HT-29 (cell line): ENCODE measurements at places on chromosomes 2 and 18.
A peak's percentile ranks its signal among the peaks of the same experiment; 100 is the strongest.

- DNase-seq: no peak
Observed at GRCh38 chr2:72979896-72980295, 62.6 kb downstream of the EMX1 start.

DNA sequence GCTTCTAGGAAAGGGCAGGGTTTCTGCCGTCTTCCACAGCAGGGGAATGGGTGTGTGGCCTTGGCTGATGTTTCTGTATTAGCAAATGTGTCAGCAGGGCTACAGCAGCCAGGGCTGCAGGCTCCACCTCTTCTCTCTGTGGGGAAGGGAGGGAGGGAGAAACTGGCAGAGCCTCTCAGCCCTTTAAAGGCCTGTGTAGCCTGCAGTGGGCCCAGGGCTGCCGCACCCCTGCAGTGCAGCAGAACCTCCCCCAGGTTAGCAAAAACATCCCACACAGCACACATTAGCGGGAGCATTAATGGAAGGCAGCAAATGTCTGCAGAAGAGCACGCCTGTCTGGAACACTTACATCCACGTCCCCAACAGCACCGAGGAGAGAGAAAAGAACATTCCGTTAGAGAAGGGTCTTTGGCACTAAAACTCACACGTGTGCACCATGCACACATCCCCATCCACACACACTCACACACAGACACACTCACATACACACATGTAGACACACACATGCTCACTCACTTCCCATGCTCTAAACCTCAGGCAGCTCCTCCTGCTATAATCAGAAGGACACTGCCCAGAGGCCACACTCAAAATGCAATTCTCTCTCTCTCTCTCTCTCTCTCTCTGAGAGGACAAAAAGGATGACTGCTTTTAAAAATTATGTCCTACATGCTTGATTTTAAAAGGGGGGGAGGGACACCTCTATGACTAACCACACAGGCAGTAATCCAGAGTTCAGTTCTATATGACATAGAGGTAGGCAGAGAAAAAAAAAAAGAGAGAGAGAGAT is 24.1 kb downstream of the MRPL35 start:
- no peak for DNase-seq

DNA sequence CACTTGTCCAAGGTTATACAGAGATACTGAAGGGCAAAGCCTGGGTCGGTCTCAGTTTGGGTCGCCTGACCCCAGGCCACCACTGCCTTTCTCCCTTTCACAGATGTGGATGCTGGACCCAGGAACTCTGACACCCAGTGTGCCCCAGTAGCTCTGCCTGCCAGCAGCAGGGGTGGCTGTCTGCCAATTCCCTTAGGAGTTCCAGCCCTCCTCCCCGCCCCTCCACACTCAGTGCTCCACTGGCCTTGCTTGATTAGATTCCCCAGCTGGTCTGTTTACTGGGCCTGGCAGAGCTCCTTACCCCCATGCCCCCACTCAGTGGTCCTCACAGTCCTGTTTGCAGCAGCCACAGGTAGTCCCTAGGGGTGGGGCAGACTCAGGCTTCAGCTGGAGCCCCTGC is 75.5 kb downstream of the NPAS2 start:
- peak; percentile 45 for DNase-seq

GRCh38 chr18:62279561-62279960 is 45.5 kb upstream of the TNFRSF11A start:
- no peak for DNase-seq

GRCh38 chr2:101533561-101534148 is 58.7 kb upstream of the RFX8 start:
- no peak for DNase-seq

DNA sequence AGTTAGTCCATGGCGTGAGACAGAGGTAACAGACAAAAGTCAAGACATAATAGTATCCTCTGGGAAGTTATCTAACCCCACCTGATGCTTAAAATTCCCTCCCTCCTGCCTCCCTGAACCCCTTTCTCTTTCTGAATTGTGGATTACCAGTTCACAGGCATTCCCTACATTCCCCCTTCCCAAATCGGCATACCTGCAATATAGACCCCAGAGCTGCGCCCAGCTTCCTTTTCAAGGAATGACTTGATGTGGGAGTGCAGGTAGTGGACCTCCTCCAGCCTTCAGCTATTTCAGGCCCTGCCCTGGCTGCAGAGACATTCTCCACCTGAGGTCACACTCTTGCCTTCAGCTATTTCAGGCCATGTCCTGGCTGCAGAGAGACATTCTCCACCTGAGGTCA is 111.1 kb upstream of the KLF7 start:
- DNase-seq: no peak

DNA sequence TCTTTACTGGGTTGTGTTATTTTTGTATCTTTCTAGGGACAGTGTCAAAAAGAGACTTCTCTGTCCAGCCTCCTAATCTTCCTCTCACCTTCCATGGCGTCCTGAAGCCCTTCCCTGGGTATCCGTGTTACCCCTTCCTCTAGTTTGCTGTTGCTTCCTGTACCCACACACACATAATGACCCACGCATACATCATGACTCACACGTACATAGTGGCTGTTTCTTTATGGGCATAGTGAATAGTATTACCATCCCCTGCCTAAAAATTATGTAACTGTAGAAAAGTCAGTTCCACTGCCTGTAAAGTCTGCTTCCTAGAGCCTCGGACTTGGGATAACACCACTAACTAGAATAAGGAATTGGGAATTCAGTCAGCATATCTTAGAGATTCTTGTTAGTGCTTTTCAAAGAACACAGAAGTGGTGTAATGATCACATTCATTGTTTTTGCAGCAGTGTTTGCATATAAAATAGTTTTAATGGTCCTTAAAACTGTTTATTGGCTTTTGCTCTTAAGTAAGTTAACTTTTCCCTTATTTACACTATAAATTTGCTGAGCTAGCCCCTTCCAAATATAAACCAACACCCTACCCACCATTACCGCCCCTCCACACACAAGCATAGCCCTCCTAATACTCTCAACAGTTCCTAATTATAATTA is 308.4 kb upstream of the RAB12 start:
- DNase-seq: no peak

GRCh38 chr2:191100216-191100615 is 50.6 kb downstream of the STAT4 start:
- no peak for DNase-seq

DNA sequence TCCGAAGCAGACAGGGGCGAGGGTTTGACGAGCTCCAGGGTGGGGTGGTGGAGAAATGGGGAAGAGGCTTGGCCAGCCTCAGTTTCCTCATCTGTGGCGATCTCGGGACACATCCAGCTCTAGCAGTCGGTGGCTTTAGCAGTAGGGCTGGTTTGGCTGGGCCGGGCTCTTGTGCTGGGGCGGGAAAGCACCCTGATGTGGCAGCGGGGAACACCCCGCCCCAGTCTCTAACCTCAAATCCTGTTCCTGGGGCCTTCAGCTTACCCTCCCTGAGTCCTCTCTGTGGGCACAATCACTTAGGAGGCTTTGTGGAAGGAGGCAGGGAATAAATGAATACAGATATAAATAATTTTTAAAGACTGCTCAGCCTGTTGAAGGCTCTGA is 26.5 kb upstream of the MCFD2 start:
- DNase-seq: peak; percentile 53

DNA sequence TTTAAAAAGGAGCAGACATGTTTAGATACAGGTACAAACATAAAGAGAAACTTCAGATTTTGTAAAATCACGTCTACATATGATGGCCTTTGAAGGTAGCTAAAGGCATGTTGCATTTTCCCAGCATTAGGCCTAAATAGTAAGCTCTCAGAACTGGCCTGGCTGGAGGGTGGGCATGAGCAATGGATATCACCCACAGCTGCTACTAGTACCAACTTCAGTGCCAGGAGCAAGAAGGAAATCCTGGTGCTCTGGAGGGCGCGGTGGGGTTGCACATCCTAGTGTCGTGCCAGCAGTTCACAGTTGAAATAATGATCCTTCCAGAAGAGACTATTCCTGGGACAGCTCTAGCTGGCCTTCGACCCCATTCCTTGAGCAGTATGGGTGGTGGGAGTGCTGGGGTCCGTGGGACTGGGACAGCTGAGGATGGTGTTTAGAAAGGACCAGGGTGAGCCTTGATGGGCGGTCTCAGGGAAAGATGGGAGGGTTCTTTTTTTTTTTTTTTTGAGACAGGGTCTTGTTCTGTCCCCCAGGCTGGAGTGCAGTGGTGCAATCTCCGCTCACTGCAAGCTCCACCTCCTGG is 4.9 kb downstream of the DES start:
- DNase-seq: no peak

DNA sequence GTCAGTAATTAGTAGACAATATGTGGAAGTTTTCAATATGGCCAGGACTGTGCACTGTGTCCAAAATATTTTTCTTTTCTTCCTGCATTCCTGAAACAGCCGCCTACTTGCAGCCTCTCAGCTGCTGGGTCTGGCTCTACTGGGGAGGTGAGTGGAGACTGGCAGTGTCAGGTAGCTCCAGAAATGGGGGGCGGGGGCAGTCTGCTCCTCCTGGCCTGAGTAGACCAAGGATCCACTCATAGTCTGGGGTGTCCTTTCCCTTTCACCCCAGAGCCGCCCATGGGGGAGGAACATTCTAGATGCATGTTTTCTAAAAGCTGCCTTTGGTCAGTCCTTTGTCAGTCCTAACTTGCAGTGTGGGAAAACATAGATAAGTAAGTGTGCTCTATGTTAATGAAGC is 23.7 kb downstream of the TRAF3IP1 start:
- no peak for DNase-seq

DNA sequence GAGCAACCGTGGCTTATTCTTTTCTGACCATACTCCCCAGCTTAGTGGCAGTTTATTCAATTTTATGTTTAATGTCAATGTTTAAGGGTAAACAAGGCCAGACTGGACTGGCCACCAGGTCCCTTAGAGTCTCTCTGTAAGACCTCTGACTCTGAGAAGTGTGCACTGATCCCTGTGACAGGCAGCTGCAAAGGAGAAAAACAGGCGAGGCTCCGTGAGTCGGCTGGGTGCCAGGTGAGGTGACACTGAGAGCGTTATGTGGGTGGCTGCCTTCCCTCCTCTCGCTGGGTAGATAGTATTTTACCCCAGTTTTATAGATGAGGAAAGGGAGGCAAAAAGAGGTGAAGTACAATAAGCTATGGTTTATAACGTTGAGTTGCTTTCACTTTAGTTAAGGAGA is 139.4 kb upstream of the HDAC4 start:
- DNase-seq: no peak

DNA sequence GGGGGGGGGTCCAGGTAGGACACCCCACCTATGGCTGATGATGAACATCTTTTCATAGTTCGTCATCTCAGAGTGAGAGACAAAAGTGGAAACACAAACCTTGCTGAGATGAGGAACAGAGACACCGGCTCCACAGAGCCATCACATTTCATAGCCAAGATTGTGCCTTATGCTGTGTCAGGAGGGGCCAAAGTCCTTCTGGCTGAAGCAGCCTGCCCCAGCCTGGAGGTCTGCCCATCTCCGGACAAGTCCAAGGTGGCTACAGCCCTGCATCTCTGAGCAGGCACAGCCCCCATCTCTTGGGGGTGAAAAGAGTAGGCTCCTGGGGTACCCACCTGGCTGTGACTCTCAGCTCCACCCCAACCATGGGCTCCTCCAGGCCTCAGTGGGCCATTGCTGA is 70.3 kb downstream of the ZBTB7C start:
- no peak for DNase-seq

DNA sequence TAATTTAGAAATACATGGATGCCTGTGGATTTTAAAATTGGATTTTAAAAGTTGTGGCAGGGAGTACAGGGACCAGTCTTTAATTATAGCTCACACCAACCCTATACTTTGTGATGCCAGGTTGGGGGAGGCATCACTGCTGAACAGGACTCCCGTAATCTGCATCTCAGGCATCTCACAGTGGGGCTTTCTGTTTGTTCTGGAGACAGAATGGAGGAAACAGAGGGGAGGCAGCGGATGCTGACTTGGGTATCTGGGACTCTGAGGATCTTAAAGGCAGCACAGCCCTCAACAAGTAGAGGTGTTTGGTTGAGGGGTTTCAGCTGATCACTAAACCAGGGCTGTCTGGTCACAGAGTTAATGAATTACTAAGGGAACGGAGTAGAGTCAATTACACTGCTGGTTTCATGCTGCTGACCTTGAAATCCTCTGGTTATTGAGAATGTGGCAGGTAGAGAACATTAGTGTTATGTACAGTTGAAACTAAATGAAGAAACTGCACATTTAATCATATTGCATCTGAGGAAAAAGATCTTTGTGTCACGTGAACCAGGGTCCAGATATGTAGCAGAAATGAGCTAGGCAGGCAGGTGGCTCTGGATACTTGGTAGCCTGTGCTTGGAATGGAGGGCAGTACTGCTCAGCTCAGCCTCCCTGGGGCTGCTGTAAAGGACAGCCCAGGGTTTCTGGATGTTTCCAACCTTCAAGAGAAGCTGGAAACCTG is 40.3 kb downstream of the FHOD3 start:
- no peak for DNase-seq

- DNase-seq: no peak
Observed at GRCh38 chr2:161990741-161991140, 83.3 kb downstream of the DPP4 start.

GRCh38 chr2:238894950-238895298 is 47.0 kb downstream of the TWIST2 start:
- no peak for DNase-seq

GRCh38 chr2:138708682-138709241 is 71.4 kb downstream of the NXPH2 start:
- DNase-seq: no peak

- no peak for DNase-seq
Observed at GRCh38 chr2:225328192-225328591, 71.3 kb upstream of the NYAP2 start.

DNA sequence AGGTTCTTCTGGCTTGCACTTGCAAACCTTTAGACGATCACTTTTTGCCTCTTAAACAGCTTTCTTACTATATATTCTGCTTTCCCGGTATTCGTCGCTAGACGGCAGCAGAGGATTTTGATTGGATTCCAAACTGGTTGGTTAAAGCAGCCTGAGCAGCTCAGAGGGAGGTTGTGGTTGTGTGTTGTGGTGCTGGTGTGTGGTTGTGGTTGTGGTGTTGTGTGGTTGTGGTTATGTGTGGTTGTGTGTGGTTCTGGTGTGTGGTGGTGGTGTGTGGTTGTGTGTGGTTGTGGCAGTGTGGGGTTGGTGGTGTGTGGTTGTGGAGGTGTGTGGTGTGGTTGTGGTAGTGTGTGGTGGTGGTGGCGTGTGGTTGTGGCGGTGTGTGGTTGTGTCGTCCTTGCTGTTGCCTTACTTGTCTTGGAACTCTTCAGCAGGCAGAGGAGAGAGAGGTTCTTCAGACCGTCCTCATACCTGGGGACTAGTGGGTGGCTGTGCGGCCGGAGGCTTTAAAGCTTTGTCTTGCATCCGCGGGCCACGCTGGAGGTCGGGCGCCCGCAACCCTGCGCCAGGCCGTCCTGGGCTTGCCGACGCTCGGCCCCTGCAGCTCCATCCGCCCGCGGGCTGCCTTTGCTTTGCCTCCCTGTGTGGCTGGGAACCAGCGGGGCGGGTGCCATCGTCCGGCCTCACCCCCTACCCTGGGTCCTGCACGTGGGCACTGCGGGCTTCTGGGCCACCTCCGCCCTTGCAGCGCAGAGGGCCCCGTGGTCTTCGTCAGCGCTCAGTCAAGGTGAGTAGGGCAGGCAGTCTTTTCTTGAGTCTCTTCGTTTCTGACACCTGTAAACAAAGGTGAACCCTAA is 190.8 kb downstream of the ARHGAP28 start:
- DNase-seq: peak; percentile 95

DNA sequence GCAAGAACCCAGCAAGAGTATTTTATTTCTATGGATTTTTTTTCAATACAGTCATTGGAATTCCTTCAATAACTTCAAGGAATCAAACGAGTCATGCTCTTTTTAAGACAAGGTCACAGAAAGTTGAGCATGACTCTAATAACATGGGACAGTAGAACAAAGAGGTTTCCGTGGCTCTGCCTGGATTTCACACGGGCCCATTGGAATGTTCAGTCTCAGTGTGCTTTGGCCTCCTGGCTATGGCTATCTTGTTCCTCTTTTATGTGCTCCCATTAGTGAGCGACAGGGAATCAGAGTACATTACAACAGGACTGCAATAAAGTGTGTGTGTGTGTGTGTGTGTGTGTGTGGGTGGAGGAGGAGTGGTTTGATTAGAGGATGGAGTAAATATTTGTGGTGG is 312.4 kb downstream of the DCC start:
- no peak for DNase-seq
